Activated CD4-positive, CD25-positive, alpha-beta regulatory T cell treated with anti-CD3 and anti-CD28 coated beads, Interleukin-2, amount 50 U/mL, for 72 hours (primary cell): ENCODE measurements at places on chromosomes 4 and X.

GRCh38 chr4:13316354-13316753 lies 167.8 kb downstream of the RAB28 start:
- DNase-seq, result no peak

GRCh38 chrX:2267890-2268289 lies 232.9 kb downstream of the DHRSX start:
- no peak for DNase-seq

GRCh38 chr4:143668930-143669552 lies 31.4 kb downstream of the FREM3 start:
- no peak for DNase-seq

- DNase-seq, result no peak
Observed at GRCh38 chr4:164828955-164829354, 48.0 kb upstream of the APELA start.

DNA sequence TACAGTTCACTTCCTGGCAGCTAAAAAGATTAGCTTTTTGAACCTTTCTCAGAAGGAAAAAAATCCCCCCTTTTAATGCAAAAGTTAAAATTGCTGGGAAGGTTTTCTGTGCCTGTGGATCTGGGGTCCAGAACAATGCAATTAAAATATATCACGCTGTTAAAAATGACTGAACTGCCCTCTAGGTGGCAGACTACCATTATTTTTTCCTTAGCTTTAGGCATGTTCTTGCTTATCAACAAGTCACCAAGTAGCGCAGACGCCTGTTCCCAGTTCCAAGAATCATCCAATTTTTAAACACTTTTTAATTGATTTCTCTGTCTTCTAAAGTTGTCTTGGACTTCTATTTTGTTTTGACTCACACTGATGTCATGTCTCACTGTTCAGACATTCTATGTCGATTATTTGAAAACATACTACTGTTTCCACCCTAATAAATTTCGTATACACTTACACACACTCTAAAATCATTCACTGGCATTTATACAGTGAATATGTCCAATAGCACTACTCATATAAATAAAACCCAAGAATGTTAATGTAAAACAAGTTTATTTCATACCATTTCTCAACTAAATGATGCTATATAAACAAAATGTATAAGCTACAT lies 661.6 kb downstream of the RAPGEF2 start:
- no peak for DNase-seq

GRCh38 chr4:10108818-10109783 lies 7.5 kb downstream of the WDR1 start:
- no peak for DNase-seq

DNA sequence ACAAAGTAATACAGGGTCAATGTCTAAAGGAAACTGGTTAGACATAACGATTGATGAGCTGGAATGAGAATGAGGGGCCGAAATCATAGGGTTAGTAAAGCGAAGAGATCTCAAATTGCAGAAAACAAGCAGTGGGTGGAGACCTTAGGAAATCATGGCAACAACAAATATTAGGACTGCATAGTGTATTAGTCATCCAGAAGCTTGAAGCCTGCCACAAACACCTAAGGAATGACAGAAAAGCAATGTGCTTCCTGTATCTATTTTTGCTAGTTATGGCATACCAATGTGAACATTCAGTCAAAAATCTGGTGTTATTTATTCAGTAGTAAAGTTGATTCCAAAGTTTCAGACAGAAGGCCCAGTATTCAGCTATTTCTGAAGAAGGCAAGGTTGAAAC lies 410.9 kb upstream of the CT83 start:
- DNase-seq, result no peak

- no peak for DNase-seq
Observed at GRCh38 chrX:154998204-154998880, 24.2 kb downstream of the F8 start.

DNA sequence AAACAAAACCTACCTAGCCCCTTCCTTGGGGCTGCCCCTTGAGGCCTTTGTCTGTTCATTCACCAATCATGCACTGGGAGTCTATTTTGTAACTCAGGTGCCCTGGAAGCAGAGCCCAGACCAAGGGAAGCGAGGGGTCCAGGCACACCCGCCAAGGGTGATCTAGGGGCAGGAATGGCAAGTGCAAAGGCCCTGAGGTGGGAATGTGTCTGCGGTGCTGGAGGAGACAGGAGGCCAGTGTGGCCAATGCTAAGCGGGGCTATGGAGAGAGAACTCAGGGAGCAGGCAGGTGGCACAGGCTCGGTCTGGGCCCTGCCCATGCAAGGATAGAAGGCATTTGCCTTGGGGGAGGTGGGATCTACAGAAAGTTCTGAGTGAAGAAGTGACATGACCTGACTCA lies 3.5 kb upstream of the SH3BP2 start:
- DNase-seq, result no peak

- no peak for DNase-seq
Observed at GRCh38 chr4:110510955-110511544, 35.1 kb downstream of the ENPEP start.

DNA sequence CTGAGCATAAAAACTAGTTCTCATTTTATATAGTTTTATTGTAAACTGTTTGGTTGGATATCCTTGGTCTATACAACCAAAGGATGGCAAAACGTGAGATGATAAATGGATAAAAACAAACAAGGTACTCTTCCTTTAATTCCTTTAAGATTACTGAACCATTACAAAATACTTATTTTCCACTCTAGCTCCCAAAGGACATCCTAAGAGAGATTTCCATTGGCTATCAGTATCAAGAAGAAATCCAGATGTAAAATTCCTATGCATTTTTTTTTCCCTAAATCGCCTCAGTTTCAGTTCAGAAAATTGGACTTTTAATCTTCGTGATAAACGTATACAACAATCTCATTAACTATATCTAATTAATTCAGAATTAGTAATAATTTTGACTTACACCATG lies 2.3 kb downstream of the FBXL5 start:
- no peak for DNase-seq

DNA sequence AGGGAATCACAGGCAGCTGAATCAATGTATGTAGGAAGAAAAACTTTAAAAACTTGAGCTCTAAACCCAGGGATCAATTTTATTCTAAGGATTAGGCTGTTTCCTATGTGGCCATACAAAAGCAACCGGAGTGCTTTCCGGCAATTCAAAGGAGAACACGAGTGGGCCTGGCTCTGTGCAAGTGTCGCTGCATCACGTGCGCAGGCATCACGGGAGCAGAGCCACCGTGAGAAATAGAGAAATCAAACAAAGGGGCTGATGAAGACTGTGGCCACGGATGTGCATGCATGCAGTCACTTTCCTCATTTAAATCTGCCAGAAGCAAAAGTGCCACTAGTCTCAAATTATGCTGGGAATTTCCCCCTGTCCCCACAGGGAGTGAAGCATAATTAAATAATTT lies 196.9 kb downstream of the NSUN7 start:
- no peak for DNase-seq

DNA sequence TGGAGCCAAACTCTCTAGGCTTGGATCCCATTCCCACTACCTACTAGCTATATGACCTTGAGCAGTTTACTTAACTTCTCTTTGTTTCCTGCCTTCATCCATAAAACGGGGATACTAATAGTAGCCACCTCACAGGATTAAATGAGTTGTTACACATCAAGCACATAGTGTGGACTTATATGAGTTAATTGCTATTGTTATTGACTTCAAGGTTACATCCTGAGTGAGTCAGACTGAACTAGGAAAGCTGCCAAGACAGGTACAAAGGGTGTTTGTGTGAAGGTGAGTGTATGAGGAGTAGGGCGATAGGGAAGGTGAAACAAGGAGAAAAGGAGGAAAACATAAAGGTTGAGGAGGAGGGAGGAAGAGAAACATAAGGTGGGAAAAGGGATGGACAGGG lies 32.2 kb downstream of the TFDP3 start:
- DNase-seq, result no peak

DNA sequence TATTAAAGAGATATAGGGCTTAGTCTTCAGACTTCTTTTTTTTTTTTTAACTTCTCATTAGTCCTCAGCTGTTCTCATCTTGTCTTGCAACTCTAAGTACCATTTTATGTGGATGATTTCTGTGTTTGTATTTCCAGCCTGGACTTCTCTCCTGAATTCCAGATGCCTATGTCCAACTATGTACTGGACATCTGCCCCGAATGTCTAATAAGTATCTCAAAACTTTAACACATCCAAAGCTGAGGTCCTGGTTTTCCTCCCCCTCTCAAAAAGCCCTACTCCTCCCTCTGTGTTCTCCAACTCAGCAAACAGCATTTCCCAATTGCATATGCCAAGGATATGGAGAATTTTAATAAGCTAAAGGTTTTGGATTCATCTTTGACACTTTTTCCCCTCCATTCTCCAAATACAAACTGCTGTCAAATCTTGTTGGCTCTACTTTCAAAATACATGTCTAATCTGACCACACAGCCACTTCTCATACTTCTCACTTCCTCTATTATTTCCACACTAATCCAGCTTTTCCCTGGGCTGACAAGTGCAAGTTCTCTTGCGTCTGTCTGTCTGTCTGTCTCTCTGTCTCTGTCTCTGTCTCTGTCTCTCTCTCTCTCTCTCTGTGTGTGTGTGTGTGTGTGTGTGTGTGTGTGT lies 79.8 kb downstream of the CLCN5 start:
- DNase-seq, result no peak

DNA sequence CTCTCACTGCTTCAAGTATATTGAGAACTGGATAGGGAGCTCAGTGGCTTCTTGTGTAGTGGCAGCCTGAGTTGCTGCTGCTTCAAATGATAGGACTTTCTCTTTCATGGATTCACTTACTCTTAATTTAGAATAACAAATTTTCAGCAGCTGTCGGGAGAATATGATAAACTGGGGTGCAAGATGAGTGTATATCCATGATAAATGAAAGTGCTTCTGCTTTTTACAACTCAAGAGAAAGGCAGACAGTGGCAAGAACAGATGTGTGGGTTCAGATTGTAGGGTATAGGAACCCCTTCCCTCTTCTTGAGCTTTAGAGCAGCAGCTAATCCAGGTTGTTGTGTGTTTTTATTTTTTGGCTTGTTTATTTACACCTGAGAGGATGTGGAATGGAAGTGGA lies 1.0 kb downstream of the SH3BGRL start:
- DNase-seq, result no peak

DNA sequence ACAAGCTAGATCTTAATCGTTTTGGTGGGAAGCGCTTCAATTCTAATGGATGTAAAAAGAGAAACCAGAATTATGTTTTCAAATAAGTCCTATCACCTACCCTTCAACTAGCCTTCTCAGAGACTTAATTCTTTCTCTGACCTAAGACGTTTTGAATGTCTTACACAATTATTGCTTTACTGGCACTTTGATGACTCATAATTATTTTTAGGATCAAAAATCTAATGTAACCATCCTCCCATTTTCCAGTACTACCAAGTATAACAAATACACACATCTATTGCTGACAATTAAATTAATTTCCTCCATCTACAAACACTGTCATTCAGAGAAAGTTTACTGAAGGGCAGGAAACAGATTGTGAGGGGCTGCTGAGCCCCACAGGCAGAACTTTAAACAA lies 108.6 kb downstream of the PPP3CA start:
- no peak for DNase-seq

GRCh38 chrX:37796805-37797204 lies 16.9 kb downstream of the CYBB start:
- no peak for DNase-seq

GRCh38 chr4:170009291-170009690 lies 16.9 kb downstream of the MFAP3L start:
- no peak for DNase-seq

DNA sequence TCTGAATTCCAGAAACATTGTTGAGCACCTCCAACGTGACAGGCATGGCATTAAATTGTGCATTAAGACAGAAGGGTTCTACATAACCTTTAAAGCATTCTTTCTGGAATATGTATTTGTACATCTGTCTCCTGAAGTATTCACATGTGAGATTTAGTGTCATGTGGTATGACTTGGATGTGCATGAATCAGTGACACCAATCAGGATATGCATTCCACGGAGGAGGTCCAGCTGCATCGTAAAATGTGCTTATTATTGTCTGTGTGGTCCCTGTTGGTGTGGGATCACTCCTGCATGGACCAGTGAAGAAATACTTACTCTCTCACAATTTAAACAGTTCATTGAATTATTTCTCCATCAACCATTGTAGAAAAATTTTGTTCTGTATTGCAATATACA lies 149.0 kb downstream of the MID1 start:
- DNase-seq, result no peak

- DNase-seq, result no peak
Observed at GRCh38 chrX:13028871-13029636, 15.4 kb downstream of the FAM9C start.

- DNase-seq, result no peak
Observed at GRCh38 chrX:48919947-48920717, 1.3 kb upstream of the PIM2 start.

DNA sequence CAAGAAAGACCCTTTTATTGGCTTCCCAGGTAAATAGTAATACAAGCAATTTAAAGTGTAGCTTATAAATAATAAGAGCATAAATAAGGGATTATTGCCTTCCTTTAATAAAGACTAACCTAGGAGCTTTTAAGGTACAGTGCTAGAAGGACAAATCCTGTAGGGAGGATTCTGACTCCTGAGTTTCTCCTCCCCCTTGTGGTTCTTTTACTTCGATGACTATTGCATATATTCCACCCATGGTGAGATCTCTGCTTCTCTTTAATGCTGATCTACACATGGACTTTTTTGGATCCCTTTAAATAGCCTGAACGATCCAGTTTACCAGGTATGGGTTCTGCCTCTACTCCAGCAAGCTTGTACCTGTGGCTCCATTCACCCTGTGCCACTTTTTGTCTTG lies 2.5 kb downstream of the GALNT7 start:
- DNase-seq, result no peak

DNA sequence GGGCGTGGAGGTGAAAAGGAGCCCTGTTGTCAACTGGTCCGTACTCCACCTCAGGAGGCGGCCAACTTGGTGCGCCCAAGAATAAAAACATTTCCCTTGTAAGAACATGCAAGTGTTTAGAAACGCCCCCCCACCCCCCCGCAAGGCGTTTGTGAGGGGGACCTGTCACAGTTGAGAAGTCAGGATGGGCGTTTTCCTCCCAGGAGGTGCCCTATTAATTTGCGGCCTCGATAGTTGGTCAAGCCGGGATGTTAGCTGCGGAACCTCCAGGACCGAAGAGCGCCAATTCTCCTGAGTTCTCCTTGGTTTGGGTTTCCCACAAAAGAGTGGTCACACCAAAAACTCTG lies 651 bp upstream of the SAP30 start:
- peak; percentile 52 for DNase-seq

- DNase-seq, result no peak
Observed at GRCh38 chrX:74117962-74118902, 185.7 kb upstream of the ZCCHC13 start.

GRCh38 chrX:12974305-12974795 lies 560 bp upstream of the TMSB4X start:
- peak; percentile 61 for DNase-seq
